Cortex of kidney (tissue), 1 donor: ENCODE measurements at places on chromosomes 3 and 15.

DNA sequence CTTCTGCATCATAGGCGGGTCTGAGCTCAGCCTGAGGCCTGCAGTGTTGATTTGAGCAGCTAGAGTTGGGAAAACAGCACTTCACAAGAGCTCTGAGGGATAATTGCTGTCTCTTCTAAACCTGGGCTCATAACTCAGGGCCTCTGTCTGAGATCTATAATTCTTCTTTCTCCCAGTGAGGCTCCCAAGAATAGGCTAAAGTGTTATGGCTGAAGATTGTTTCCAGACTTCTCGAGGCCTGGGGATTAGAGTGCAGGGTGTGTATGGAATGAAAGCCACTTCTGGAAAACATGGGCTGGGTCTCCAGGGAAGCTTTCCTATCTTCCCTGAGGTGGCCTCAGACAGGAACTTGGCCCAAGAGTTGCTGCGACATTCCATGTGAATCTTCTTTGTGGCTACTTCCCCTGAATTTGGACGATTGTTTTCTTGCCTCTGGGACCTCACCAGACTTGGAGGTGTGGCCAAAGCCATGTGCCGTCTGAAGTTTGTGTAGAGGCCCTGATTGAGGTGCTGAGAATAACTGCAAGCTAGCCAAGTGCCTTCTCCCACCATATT, 26.5 kb downstream of the MTMR14 start:
- no peak for DNase-seq

GRCh38 chr3:87792198-87792533, 266.6 kb downstream of the CGGBP1 start:
- DNase-seq, result no peak

DNA sequence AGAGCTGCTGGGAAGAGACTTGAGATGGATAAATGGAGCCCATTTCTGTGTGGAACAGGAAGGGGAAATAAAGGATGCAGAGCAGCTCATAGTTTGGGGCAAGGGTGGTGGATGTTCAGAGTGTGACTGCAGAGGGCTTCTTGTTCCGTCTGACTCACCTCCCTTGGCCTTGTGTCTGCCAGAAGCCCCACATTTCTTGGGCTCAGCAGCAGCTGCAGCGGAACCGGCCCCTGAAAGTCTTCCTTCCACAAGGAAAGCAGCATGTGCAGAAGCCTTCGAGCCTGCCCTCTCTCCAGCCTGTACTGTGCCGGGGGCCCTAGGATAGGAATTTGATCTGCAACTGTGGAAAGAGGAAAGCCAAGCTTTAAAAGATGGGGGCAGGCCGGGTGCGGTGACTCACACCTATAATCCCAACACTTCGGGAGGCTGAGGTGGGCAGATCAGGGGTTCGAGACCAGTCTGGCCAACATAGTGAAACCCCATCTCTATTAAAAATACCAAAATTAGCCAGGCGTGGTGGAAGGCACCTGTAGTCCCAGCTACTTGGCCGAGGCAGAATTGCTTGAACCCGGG, 11.5 kb downstream of the CDAN1 start:
- no peak for DNase-seq

DNA sequence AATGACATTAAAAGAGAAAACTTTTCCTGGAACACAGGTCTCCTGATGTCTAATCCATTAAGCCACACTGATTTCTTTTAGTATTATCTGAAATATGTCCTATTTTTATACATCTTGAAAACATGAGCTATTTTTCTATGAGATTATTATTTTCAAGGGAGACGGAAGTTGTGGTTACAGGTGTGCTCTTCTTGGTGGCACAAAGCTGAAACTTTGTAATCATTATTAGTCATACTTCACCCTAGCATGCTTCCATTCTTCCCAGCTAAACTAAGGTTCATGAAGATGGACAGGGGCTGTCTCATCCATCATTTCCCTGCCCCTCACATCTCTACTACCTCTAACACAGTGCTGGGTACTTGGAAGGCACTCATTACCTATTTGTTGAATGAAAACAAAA, 85.6 kb upstream of the POU1F1 start:
- DNase-seq, result no peak

GRCh38 chr3:12663401-12663935, 449 bp downstream of the RAF1 start:
- no peak for DNase-seq

GRCh38 chr3:193656878-193657282, 63.9 kb downstream of the OPA1 start:
- DNase-seq, result no peak

- DNase-seq, result no peak
Measured at GRCh38 chr15:66894363-66894762, 171.0 kb upstream of the SMAD3 start.

GRCh38 chr15:50872832-50873426, 35.6 kb upstream of the AP4E1 start:
- DNase-seq, result no peak

GRCh38 chr3:154029926-154030325, 91.3 kb upstream of the ARHGEF26 start:
- DNase-seq, result no peak

DNA sequence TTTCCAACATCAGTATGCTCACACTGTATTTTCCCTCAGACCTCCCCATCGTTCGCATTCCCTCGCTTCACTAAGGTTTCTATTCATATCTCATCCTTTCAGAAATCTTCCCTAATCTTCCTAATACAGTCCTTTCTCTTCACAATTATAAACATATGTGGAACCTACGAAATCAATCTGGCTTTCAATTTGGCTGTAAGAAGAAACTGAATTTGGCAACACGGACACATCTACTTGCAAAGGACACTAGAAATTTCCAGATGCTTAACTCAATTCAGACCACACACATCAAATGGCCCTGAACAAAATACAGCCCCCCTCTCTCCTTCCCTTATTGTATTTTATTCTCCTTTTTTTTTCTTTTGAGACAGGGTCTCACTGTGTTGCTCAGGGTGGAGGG, 39.1 kb upstream of the TM4SF19 start:
- no peak for DNase-seq

DNA sequence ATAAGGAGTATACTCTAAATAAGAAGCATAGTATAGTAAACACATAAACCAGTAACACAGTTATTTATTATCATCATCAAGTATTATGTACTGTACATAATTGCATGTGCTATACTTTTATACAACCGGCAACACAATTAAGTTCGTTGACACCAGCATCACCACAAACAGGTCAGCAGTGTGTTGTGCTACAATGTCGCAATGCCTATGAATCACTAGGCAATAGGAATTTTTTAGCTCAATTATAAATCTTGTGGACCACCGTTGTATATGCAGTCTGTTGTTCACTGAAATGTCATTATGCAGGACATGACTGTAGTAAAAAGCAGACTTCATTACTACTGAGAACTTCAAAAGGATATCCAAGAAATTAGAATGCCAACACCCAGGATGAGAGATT, 177.0 kb downstream of the PDCD6IP start:
- DNase-seq, result no peak

DNA sequence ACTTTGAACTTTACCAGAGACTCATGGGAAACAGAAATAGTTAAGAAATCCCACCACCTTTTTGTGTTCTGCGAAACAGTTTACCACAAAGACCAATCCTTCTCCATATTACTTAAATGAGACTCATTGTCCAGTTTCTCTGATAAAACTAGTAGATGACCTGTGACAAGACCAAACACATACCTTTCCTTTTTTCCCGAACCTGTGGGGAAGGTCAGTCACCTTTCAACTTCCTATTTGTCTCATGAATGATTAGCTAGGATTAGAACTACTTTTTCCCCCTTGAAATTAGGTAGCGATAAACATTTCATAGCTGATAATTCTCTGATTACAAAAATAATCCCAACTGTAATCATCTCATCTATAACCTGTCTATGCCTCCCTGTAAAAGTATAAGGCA, 2.3 kb upstream of the TBC1D5 start:
- DNase-seq, result no peak

DNA sequence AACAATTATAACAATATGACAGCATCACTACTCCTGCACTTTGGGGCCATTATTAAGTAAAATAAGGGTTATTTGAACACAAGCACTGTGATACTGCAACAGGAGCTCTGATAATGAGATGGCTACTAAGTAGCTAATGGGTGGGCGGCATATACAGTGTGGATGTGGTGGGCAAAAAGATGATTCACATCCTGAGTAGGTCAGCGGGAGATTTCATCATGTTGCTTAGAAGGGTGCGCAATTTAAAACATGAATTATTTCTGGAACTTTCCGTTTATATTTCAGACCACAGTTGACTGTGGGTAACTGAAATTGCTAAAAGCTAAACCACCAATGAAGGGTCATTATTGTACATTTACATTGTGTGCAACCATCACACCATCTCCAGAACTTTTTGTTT, 42.3 kb downstream of the FBXO22 start:
- no peak for DNase-seq

- no peak for DNase-seq
Measured at GRCh38 chr3:63979093-63979885, 44.0 kb downstream of the PSMD6 start.

DNA sequence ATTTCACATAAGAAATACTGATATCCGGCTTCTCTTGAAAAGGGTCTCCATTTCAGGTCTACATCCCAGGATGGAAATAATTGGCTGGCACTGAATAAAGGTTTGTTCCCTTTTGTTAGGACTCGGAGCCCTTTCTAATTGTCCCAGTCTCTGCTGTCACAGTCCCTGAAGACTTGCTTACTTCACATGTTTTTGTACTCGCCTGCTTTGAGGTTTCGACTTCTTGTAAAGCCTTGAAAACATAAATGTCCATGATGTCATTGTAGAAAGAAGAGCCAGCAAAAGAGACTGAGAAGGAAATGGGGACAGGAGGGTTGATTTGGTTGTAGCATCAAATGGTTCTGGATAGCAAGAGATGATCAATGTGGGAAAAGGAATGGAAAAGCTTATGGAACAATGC, 963.4 kb upstream of the SEMA6D start:
- no peak for DNase-seq

- DNase-seq, result no peak
Measured at GRCh38 chr3:178022599-178022998, 513.6 kb upstream of the KCNMB2 start.

DNA sequence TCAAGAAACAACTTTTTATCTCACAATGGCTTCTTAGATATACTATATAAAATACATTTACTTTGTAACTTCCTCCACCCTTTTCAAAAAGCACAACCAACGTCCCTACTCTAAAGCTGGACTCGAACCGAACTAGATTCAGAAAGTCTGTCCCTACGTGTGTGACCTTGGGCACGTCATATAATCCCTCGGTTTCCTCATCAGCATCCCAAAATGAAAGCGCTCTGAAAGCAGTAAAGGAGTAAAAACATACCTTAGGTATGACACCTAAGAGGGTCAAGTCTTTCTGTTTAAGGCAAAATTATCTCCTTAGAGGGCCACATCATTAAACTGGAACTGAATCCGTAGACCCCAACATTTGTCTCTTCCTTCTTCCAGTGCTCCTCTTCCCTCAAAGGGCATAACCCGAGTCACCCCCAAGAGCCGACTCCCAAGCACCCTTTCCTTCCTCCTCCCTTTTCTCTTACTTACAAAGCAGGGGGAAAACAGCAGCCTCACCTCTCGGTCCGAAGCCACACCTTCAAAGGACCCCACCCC, 663 bp downstream of the PDCD10 start:
- DNase-seq, result no peak

- no peak for DNase-seq
Measured at GRCh38 chr15:77709135-77709886, 76.6 kb upstream of the LINGO1 start.

DNA sequence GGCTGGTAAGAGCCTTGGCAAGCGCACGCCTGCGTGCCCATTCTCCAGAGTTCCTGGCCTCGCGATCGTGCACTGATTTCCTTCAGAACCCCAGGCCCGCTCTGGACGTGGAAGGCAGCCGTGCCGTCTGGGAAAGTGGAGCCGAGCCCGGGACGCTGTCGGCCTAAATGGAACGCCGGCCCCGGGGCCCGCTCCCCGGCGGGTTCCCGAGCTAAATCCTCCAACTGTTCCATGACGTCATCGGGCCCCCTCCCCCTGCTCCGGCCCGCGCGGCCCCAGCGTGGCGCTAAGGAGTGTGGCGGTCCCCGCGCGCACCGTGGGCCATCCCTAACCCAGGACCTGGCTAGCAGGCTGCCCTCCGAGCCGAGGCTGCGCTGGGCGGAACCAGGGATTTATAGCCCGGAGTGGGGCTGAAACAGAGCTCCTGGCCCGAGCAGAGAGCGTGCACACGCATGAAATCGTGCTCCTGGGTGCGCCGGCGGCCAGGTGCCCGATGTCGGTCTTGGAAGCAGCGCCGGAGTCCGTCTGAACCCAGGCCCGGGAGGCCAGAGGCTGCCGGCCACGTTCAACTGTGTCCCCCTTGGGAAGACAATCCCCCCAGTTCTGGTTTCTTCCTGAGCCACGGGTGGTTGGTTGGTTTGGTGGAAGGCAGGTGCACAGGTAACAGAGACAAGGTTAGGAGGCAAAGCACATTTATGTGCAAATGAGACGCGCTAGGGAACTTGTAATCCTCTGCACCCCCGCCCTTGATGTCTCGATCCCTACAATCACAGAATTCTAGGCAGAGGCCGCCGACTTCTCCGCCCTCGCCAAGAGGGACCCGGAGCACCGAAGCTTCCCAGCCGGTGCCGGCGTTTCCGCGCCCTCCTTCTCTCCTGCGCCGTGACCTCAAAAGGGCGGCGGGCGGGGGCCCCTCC, 84.9 kb upstream of the ETV5 start:
- DNase-seq, result no peak

DNA sequence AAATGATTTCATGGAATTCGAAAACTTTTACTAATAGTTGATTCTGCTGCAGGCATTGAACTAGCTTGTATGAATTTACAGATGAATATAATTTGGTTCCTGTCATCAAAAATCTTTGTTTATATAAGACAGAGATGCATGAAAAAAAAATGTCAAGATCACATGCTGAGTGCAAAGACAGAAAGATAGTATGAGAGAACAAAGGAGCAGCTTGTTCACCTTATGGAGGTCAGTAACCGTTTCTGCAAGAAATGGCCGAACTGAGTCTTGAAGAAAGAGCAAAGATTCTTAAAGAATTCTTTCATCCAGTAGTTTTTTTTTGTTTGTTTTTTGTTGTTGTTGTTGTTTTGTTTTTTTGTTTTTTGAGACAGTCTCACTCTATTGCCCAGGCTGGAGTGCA, 450.6 kb downstream of the TUSC7 start:
- DNase-seq, result no peak

DNA sequence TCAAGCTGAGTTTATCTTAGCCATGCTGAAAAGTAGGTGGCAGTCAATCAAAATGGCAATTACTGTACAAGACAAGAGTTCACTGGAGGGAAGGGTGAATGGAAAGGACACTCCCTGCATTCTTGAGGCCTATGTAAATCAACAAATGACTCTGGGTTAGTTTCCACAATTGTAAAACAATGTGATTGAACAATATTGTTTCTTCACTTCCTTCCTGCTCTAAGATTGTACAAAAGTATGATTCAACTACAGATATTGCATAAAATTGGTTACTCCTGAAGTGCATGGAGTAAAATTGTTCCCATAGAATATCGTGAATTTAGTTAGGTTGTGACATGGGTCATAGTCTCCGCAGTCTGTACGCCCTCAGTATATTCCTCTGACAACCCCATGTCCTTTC, 277.6 kb downstream of the LPP start:
- no peak for DNase-seq

DNA sequence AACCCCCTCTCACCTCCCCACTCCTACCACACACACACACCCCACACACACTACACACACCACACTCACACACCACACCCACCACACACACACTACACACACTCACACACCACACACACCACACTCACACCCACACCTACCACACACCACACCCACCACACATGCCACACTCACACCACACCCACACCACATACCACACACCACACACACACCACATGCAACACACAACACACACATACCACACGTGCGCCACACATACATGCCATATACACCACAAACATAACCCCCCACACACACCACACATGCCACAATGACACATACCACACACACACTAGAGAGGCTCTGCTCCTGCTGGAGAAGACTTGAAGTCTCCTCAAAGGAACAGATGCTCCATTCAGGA, 5.9 kb upstream of the ITPKA start:
- DNase-seq, result no peak
